Stimulated activated CD8-positive, alpha-beta memory T cell treated with anti-CD3 and anti-CD28 coated beads, Interleukin-15, amount 100 ng/mL, for 1 hour (primary cell): ENCODE measurements at places on chromosomes 2 and 18.

GRCh38 chr18:10488017-10488416 is 33.6 kb downstream of the APCDD1 start:
- no peak for DNase-seq

DNA sequence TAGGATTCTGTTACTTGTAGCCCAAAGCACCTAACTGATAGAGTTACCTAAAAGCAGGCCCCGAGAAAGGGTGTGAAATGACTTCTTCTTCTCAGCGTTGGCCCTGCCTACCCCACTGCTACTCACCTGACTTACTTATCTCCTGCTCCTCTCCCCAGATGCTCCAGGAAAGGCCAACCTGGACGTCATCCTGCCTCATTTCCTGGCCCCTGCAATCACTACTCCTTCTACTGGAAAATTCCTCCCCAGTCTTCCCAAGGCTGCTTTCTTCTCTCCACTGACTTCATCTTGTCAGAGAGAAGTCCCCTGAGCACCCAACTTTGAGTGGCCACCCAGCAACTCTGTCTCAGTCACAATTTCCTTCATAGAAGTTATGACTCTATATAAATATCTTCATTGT is 63.4 kb upstream of the KLF7 start:
- no peak for DNase-seq

DNA sequence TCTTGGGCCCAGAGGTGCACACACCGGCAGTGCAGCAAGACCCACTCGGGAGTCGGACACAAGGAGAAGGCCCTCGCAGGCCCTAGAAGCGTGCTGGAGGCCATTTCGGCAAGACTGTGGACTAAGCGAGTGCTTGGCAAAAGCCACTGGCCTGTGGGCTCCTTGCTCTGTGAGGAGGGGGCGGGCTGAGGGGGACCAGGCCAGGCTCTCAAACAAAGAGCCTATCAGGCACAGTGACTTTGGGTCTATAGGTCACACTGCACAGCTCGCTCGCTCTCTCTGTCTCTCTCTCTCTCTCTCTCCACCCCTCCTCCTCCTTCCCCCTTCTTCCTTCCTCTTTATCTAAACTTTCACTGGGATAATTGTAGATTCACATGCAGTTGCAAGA is 23.6 kb upstream of the ZCCHC2 start:
- no peak for DNase-seq

DNA sequence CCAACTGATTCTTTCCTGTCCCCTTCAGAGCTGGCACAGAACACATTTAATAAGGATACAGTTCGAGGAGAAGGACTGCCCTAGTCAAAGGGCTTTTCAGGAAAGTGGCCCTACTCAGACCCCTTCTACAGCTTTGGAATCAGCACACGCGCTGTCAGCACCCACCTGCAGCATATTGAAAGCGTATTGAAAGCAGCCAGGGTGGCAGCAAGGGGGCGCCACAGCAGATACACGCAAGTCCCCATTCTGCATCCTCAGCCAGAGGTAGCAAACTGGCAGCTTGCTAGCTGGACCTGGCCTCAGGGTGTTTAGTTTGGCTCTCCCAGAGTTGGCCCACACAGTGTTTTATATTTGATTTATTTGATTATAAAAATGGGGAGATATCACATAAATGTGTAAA is 101.0 kb upstream of the NT5C1B start:
- DNase-seq = no peak
